HepG2 (cell line): ENCODE measurements at places on chromosomes 5 and 9. TPM values are rescaled to one million over a fixed set of nuclear protein-coding genes. Genes with fewer than 3 reads are reported as not detected.
A peak's percentile ranks its signal among the peaks of the same experiment; 100 is the strongest.

Gene GMCL2
- 0.03 TPM in 1 of 2 replicates, not detected in the other for polyA plus RNA-seq

Gene CEP72
- polyA plus RNA-seq = 3.4 and 4.4 TPM in 2 replicates

Gene NTRK2
- not detected in 2 replicates for polyA plus RNA-seq

Gene SPINK13
- polyA plus RNA-seq = not detected in 2 replicates

Gene DDX4
- polyA plus RNA-seq = 0.05 TPM in 1 of 2 replicates, not detected in the other

Gene SELENOP
- 1,422 and 2,083 TPM in 2 replicates for polyA plus RNA-seq

Gene OMD
- not detected in 2 replicates for polyA plus RNA-seq

Gene SLC45A2
- polyA plus RNA-seq = 0.13 and 0.24 TPM in 2 replicates

Gene NME5
- polyA plus RNA-seq = not detected in 2 replicates

Gene WDR38
- not detected in 2 replicates for polyA plus RNA-seq

Gene SAPCD2
- 18.7 and 21.9 TPM in 2 replicates for polyA plus RNA-seq

DNA sequence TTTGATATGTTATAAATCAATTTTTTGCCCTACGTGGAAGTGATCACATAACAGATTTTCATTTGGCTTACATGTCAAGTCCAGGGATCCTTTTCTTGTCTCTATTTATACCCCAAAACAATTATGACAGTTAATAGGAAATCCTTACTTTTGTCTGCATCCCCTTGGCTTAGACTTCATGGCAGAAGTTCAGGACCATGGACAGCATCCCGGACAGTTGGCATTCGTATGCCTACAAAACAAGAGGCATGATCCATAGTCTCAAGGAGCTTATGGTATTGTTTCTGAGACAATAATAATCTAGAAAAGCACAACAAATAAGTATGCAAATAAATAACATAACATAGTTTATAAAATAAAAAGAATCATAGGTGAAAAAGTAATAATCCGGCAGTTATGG is 214.3 kb upstream of the GRIA1 start:
- DNase-seq = peak; percentile 2

DNA sequence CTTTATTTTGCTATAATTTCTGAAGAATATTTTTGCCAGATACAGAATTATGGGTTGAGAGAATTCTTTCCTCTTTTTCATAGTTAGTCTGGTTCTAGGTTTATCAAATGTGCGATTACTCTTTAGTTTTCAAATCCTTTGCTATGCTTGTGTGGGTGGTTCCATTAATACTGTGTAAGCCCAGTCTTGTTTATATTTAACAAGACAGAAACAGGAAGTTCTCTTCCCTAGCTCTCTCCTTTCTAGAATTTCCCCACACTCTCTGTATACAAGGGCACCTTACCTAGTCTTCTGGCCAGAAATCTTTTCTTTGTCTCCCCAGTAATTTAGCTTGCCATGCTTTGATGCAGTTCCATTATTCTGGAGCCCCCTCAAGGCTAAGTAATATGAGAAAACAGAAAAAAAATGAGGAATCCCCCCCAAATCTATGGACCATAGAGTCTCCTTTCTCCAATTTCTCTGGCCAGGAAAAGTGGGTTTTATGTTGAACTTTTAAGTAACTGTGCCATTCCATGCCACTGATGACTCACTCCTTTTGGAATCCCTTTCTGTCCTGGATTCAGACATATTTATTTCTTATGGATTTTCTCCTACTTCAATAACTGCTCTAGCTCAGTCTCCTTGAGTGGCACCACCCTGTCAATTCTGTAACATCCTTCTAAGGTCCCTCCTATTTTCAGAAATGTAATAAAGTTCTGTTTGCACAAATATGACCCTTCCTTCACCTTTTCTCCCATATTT is 1714.1 kb downstream of the EFNA5 start:
- no peak for DNase-seq

DNA sequence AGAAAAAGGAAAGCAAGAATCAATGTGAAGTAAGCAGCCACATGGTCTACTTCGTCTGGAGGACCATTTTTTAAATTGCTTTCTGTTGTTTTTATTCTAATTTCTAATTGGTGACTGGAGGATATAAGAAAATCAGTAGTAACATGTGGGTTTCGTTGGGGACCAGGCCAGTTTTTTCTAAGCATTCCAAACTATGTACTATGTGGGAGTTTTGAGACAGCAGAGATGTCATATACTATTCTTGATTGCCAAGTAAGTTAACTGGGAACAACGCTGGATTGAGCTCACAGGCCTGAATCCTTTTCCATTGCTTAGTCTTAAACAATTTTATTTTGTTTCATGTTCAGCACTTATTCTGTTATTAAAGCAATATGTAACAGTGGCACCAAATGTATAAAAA is 225.7 kb downstream of the TMEM167A start:
- DNase-seq = no peak

GRCh38 chr9:137278061-137278701 is 655 bp downstream of the TOR4A start:
- DNase-seq = no peak

GRCh38 chr5:56482363-56482762 is 249.2 kb upstream of the ANKRD55 start:
- DNase-seq = no peak

DNA sequence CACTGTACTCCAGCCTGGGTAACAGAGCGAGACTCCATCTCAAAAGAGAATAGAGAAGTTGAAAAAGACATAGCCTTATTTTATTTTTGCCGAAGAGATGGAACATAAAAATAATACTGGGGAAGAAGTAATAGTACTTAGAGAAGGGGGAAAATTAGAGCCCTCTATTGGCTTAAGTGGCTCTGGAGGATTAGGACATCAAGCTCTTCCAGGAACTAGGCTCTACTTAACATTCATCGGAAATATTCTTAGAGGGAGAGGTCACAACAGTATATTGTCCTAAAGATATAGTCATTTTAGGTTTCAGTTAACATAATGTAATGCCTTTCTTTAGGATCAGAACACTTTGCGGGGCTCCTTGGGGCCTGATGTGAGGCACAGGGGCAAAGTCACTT is 86.0 kb upstream of the PLPP1 start:
- no peak for DNase-seq

DNA sequence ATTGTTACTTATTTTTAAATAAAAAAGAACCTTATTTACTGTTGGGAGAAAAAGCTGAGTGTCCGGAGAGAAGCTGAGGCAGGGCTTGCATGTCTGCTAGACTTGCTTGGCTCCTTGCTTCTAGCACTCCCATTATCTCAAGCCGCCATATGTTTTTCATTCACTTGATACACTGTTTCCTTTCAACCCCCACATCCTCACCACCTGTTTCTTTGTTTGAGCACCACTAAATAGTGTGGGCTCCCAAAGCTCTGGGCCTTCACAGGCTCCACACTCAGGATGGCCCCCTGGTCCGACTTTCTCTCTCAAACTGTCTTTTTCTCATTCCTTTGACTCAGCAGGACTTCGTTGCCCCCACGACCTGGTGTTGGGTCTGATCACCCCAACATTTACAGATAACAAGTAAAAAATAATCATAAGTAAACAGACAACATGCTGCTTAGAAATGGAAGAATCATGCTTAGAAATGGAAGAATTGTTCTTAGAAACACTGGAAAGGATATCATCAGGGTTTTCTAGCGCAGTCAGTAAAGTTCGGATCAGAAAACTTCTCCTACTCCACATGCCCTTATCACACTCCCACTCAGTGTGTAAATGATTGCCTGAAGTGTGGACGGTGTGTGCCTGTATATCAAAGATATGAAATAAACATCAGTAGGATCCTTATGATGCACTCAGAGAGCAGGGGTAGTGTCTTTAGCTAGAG is 58.5 kb downstream of the APTX start:
- no peak for DNase-seq

- DNase-seq = no peak
Observed at GRCh38 chr9:81729135-81729534, 39.8 kb upstream of the TLE1 start.

- DNase-seq = no peak
Observed at GRCh38 chr5:127925916-127926315, 157.7 kb upstream of the SLC12A2 start.

DNA sequence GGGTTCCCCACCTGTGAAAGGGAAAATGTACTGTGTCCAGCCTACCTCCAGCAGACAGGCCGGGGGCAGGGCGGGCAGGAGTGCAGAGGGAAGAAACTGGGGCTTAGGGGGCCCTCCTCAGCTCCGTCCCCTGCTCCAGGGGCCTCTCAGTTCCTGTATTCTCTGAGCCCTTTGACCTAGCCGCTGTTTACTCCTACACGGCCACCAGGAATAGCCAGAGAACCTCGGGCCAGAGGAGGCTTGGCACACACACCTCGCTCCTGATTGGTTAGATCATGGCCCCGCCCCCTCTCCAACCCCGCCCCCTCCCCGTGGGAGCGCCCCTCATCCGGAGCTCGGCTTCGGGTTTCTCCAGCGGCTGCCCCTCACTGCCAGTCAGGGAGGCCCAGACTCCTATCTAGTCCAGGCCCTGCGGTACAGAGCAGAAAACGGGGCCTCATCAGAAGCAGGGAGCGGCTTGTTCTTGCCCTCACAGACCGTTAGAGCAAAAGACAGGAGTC is 2.2 kb downstream of the ST6GALNAC6 start:
- peak; percentile 95 for DNase-seq

- no peak for DNase-seq
Observed at GRCh38 chr9:34690983-34691935, at the start of gene CCL19. TSS of gene CCL19 (minus strand) at chr9:34691276. CDS start at chr9:34691139, 137 bp downstream.

DNA sequence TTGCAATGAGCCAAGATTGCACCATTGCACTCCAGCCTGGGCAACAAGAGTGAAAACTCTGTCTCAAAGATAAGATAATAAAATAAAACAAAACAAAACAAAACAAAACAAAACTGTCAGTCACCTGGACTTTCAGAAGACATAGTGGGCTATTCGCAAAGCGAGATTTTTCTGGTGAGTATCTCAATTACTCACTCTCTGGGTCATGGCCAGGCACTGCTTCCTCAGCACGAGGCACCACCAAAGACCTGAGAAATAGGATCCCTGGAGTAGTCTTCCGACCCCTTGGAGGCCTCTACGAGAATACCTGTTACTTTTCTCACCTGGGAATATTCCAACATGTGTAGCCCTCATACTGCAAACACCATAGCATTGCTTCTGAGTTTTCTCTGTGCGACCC is 201.7 kb upstream of the ZNF618 start:
- DNase-seq = no peak

GRCh38 chr9:26326563-26326962 is 566.0 kb downstream of the CAAP1 start:
- peak; percentile 44 for DNase-seq

DNA sequence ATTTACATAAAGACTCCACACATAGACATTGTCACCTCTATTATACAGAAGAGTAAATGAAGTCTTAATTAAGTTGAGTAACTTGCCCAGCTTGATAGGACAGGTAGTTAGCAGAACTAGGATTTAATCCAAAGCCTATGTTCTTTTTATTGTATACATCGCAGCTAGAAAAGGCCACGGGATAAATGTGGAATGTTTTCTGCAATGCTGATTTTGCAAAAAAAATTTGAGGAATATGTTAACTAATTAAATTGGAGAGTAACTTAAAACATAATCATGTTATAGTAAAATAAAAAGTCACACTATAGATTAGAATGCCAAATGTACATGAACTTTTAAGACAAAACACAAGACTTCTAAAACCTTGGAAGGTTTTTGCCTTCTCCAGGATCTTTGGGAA is 41.1 kb downstream of the POLK start:
- no peak for DNase-seq

DNA sequence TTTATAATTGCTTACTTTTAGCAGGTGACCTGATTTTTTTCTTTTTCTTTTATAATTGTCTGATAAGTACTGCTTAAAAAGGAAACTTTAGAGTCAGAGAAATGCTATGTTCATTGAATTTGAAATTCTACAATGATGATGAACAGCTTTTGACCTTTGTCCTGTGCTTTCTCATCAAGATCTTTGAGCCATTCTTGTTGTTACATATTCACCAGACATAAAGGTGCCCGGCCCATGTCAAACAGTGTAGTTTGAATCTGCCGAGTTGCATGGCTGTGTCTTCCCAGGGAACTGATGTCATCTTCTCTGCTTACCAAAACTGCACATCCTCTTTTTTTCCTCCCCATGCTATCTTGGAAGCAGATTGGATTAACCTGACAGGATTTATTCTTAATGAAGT is 163.6 kb downstream of the LRRC70 start:
- DNase-seq = peak; percentile 74

GRCh38 chr5:88746438-88746882 is 136.5 kb downstream of the MEF2C start:
- DNase-seq = no peak

- no peak for DNase-seq
Observed at GRCh38 chr9:71929791-71930440, 18.5 kb downstream of the C9orf85 start.

DNA sequence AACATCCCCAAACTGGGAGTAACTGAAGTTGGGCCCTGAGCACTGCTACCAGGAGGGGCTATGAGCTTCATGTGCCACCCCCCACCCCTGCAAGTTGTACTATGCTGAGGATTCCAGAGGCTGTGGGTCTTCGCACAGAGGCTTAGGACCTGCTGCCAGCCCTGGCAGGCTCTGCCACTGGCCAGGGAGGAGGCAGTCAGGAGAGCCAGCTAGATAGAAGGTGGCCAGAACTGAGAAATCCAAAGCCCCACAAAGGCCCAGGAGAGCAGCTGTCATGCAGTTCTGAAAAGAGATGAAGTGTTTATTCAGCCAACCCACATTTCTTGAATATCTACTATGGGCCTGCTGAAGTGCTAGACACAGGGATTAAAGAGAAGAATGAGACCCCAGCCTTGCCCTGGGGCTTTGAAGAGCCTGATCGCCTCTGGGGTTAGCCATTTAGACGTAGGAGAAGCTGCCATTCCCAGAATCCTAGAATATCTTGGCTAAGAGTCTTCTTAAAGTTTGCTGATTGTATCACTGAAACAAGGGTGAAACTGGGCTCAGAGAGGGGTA is 1.4 kb downstream of the ALAD start:
- DNase-seq = no peak

- DNase-seq = no peak
Observed at GRCh38 chr5:79513308-79513703, 628 bp downstream of the HOMER1 start.

GRCh38 chr9:116945817-116946216 is 258.7 kb downstream of the TRIM32 start:
- DNase-seq = no peak

DNA sequence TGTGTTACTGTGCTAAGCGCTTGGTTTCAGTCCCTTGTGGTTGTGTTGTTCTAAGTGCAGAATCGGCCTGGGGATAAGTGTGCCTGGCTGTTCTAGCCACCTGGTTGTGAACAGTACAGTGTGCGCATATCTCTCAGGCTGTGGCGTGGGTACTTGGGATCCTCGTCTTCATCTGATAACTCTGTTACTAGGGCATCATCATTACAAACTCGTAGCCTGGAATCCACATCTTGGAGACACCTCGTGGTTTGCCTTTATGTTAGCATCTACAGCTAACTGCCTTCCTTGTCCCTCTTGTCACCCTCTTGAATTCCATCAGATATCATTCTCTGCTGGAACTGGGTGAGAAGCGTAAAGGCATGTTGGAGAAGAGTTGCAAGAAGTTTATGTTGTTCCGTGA is 41.5 kb downstream of the SPTAN1 start:
- no peak for DNase-seq

GRCh38 chr5:100505984-100506670 is 29.0 kb upstream of the FAM174A start:
- no peak for DNase-seq

DNA sequence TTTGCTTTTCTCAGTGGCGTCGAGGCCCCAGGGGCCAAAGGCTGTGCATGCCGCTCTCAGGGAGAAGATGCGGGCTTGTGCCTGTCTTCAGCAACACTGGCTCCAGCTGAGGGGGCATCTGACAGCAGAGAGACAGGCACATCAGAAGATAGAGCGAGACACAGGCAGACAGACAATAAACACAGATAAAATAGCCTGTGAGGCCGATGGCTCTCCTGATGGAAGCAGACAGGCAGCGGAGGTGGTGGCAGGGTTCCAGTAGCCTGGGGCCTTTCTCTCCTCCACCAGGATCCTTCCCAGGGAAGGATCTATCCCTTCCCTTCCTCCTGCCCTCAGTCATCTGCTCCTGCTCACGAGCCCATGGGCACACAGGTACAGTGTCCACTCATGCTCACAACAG is 16.6 kb upstream of the UNC5A start:
- no peak for DNase-seq
